ENCODE measurements at places on chromosomes 12 and 14. TPM values are rescaled to one million over a fixed set of nuclear protein-coding genes. Genes with fewer than 3 reads are reported as not detected.

Gene GAPDH
- 3,748 TPM for total RNA-seq

Gene B4GALNT1
- total RNA-seq = 61.9 TPM

Gene TAS2R8
- total RNA-seq = not detected

Gene ZBTB25
- 2.2 TPM for total RNA-seq

Gene SRRM4
- total RNA-seq = not detected

Gene DPPA3
- not detected for total RNA-seq

Gene EPYC
- not detected for total RNA-seq

- no peak for DNase-seq
These were observed 57.8 kb downstream of the GPR135 start for GRCh38 chr14:59407246-59408010.

DNA sequence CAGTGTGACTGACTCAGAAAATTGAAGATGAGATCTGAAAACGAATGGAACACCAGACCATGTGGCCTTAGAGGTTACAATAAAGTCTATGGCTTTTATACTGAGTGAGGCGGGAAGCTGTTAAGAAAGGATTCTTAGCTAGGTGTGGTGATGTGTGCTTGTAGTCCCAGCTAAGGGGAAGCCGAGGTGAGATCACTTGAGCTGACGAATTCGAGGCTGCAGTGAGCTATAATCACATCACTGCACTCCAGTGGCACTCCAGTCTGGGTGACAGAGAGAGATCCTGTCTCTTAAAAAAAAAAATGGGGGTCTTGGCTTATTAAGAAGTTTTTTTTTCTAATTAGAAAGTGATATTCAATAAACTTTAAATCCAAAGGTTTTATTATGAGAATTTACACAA lies 678.6 kb downstream of the TMTC2 start:
- DNase-seq = peak; percentile 8

- DNase-seq = no peak
These were observed 67.2 kb downstream of the TESC start for GRCh38 chr12:117031843-117032592.

- no peak for DNase-seq
These were observed 4.1 kb upstream of the CISTR start for GRCh38 chr12:53755893-53756292.

- no peak for DNase-seq
These were observed 101.1 kb upstream of the PLEKHG7 start for GRCh38 chr12:92601680-92602079.

DNA sequence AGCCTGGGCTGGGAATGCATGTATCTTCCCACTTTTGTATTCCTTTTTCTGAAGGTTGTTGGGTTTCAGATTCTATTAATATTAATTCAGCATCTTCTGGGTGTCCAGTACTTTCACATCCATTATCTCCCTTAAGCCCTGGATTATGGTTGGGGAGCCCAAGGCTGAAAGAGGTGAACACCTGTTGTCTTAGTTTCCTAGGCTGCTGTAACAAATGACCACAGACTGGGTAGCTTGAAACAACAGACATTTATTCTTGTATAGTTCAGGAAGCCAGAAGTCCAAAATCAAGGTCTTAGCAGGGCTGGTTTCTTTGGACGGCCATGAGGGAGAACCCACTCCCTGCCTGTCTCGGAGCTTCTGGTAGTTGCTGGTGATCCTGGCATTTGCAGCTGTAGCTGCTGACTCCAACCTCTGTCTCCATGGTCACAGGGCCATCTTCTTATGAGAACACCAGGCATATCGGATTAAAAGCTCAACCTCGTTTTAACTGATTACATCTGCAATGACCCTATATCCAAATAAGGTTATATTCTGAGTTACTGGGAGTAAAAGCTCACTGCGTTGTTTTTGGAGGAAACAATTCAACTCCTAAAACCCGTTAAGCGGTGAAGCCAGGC lies 68.2 kb upstream of the CLMN start:
- DNase-seq = no peak

DNA sequence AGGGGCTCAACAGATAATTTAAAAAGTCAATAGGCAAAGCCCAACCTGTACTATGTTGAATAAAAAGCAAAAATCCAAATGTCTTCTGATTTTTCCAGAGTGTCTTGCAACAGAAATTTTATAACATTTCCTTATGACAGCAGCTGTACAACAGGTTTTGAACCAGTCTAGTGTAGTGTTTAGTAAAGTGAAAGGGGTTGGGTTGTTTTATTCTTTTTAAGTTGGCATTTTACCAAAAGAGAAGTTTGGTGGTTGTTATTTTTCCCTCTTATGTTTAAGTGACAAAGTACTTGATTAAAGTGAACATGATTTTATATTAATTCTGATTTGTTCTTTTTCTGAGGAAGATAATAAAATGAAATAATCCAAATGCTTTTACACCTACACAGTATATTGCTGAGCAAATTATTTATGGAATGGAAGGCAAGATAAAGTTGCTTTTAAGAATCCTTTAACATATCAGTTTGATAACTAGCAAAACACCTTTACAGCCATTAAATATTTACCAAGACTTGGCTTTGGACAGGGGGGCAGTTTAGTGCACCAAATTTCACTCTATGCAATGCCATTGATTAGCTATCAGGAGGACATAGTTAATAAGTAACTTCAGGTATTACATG lies 128.9 kb downstream of the FOXA1 start:
- no peak for DNase-seq

GRCh38 chr12:100184549-100185145 lies 16.0 kb upstream of the ACTR6 start:
- DNase-seq = no peak

DNA sequence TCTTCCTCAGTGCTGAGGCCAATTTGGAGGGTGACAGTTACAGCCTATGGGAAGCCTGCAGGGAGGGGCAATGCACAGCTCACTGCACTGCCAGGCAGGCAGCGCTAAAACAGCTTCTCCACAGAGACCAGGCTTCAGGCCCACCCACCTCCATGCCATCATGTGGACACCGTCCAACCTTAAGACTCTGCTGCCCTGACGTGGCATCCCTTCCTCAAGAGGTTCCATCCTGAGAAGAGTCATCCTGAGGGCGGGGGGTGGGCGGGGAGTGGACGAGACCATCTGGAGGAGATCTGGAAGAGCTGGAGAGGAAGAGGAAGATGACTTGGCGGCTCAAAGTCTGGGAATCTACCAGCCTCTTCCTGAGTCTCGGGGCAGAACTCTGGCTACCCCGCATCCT lies 8.4 kb upstream of the ACVRL1 start:
- DNase-seq = peak; percentile 92

DNA sequence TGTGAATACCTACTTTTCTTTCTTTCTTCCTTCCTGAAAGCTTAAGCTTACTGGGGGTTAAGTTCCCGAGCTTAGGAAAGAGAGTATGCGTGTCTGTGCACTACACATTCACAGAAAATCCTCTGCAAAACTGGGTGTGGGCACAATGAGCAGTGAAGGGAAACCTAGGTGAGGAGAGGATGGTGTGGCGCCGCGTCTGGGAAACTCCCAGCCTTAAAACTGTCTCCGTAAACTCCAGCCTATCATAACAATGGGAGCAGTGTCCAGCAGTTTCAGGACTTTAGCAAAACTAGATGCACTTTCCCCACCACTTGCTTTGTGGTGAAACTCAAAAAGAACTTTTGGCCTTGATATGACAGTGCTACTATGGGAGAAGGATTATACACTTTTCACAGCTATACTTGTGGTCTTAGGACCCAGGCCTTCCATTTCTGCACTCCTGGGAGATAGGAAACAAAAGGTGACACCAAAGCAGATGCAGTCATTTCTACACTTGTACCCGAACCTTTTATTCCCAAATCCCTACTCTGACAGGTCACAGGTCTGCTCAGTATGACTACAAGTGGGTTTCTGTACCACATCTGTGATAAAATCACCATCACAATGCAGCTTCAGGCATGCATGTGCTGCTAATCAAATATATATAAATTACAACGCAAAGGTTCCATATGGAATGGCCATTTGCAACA lies 10.4 kb downstream of the AKAP5 start:
- no peak for DNase-seq

DNA sequence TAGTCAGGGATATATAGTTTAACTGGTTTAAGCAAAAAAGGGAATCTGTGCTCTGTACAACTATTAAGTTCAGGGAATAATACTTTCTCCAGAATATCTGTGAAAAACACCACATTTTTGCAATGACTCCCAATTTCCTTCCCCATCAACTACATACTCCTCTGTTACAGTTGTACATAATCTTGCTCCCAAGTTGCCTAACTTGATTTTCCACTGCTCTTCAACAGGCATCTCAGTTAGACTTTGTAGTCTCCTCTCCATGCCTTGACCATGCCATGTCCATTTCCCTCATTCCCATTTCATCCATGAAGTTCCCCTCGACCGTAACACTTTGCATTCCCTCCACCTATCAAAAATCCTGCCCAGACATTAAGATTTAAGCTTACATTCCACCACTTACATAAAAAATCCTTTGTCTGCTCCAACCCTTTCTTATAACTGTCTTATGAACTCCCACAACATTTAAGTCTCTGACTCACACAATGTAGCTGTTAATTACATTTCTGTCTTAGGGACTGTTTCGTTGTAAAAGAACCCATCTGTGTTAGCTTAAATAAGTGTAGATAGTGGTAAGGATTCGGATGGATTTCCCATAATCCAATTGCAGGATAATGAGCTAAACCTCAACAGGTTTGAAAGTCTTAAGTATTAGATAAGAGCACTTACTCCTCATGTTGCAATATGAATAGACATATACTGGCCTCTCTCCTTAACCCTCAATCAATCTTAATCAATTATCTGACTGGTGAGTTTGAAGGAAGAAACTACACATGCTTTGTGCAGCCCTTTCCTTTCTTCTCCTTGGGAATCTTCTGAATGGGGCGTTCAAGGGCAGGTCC lies 156.5 kb downstream of the PAWR start:
- DNase-seq = peak; percentile 57

DNA sequence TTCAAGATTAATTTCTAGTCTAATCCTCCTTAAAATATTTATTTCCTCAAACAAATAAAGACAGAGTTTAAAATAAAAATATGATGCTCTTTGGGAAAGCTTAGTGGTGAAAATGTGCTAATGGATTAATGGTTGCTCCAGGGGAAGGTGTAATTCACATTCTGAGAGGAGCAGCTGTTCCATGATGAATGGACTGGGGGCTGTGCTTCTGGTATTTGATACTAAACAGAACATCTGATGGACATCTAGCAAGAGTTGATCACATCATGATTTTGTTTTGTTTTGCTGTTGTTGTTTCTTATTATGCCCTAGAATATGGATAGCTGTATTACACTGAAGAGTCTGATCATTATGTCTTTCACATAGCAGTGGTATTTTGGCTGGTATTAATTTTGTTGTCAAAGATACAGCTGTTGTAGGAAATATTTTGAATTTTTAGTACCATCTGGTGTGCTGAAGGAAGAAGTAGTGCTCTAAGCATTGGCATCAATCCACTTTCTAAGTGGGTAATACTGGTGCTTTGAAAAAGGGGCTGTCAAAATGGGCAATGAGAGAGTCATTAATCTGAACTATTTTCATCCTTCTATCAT lies 296.4 kb downstream of the ADAMTS20 start:
- no peak for DNase-seq

DNA sequence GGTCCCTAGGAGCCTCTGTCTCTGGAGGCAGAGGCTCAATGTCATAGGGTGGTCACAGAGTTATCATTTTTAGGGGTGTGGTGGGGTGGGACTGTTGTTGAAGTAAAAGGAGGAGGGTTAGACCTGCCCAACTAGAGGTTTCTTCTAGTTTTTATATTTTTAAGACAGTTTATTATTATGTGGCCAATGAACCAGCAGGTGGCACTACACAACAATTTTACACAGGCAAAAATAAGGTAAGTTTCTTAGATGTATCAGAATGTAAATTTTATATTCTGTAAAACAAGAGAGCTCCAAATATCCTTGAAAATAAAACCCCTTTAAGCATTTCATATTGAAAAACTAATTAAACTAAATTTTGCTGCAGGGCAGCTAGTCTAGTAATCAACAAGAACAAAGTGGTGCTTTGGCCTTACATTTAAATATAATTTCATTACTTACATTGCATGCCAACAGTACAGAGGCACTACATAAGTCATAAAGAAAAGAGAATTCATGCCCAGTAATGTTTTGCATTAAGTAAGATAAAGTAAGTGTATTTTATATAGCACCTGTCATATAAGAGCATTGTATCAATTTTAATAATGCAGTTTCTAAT lies 22.2 kb upstream of the OVCH1 start:
- peak; percentile 28 for DNase-seq

- no peak for DNase-seq
These were observed 122.1 kb upstream of the NRXN3 start for GRCh38 chr14:78048120-78048519.

GRCh38 chr12:1890119-1890703 lies 28.2 kb downstream of the CACNA2D4 start:
- DNase-seq = no peak

- no peak for DNase-seq
These were observed 232.2 kb downstream of the EMP1 start for GRCh38 chr12:13428538-13429265.

DNA sequence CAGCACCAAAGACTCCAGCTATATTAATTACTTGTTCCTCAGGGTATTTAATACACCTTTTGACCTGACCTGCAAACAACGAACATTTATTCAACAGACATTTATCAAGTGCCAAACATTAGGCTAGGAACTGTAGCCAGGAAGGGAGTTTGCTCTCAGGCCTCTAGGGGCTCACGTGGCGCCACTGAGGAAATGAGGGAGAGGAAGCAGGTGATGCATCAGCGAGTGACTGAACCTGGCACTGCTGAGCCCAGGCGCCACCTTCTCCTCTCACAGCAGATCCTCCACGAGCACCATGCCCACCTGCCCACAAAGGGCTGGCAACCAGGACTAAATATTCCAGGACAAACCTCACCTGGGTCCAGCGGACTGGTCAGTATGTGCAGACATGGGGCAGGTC lies 50.2 kb downstream of the SETD3 start:
- no peak for DNase-seq

- DNase-seq = no peak
These were observed 525.2 kb downstream of the GLT1D1 start for GRCh38 chr12:129378496-129378895.

DNA sequence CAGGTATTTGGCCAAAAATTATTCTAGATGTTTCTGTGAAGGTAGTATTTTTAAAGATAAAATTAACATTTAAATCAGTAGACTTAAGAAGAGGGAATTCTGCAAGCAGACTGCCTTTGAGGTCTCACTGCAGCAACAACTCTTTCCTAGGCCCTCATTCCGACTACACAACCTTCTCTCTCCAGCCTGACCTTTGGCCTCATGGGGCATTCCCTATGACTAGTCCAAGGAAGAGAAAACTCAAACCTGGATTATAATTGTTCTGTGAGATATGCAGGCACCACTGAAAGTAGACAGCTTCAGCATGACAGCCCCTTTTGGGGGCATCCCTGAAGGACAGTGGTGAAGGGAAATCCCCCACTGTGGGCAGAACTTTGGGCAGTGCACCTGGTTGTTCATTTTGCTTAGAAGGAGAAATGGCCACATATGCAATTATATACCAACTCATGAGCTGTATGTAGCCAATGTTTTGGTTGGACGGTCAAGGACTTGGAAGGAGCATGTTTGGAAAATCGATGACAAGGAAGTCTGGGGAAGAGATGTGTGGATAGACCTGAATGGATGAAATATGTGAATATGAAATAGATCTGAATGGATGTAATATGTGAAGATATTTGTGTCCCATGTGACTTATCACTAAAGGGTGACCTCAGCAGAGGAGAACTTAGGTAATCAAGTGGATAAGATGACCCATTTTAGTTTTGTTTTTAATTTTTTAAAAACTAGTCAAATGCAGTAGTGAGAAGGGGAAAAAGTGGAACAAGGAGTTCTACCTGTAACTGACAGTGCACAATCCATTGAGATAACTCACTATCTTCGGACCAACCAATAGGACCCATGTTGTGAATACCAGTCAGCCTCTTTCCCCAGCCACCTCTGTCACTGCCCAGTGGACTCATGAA lies 233.3 kb upstream of the FOXN3 start:
- no peak for DNase-seq
